ENCODE measurements at places on chromosomes 7 and 10.

DNA sequence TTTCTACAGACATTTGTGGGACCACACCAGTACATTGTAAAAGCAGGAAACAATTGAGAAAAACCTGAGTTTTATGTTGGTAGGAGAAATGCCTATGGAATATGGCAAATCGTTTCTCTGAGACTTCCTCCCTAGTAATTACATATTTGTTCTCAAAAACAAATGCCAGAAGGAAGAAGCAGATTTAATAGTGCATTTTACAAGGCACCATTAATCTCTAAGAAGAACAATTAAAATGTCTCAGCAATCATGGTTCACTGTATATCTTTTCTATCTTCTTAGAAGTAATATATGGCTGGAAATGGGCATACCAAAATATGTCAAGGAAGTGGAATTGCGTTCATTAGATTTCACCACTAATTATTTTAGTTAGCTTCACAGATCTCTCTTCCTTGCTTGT is 13.3 kb downstream of the CAV1 start:
- DNase-seq, result no peak

DNA sequence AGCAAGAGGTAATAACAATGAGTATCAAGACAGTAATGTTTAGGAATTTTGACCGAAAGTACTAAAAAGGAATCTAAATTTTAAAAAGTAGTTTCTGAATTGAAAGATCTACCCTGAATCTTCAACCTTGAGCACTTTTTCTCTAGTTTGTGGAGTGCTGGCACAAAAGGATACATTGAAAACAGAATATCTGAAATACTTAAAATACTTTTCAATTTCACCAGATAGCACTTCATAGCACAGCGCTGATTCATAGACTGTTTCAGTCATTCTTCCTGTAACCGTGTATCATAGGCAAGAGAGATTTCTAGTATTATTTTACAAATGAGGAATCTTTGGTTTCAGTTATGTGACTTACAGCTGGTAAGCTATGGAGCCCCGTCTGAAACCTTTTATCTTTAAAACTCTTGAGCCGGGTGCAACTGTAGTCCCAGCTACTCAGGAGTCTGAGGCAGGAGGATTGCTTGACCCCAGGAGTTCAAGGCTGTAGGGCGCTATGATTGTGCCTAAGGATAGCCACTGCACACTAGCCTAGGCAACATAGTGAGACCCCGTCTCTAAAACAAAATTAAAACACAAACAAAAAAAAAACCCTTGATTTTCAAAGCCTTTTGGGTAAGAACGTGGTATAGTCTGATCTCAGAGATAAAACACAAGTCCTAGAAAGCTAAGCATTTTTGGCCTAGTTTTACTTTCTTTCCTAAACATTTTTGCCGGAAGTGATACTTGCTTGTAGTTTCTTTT is 35.1 kb downstream of the FHIP2A start:
- no peak for DNase-seq

GRCh38 chr10:5895365-5895764 is 5.3 kb downstream of the FBH1 start:
- no peak for DNase-seq

- no peak for DNase-seq
Observed at GRCh38 chr10:125264757-125265578, 104.6 kb upstream of the CTBP2 start.

- DNase-seq, result no peak
Observed at GRCh38 chr7:131011976-131012375, 278.0 kb upstream of the KLF14 start.

- no peak for DNase-seq
Observed at GRCh38 chr7:116942504-116942903, 10.8 kb upstream of the ST7 start.

DNA sequence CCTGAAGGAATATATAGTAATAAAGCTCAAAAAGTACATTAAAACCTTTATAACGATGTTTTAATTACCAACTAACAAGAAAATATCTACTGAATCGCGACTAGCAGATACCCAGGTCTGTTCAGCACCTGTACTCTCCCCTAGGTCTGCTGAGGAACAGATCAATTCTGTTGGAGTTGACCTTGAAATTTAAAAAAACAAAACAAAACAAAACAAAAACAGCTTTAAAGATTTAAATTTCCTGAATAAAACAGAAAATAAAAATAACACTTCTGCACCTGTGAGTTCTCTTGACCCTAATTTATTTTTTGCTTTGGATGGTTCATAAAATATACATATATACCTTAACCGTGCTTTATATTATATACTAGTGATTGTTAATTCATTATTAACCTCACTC is 24.6 kb downstream of the DIP2C start:
- DNase-seq, result no peak
